ENCODE measurements at places on chromosomes 1 and 21.

- DNase-seq, result no peak
Measured at GRCh38 chr21:43866659-43867331, 1.8 kb downstream of the AGPAT3 start.

DNA sequence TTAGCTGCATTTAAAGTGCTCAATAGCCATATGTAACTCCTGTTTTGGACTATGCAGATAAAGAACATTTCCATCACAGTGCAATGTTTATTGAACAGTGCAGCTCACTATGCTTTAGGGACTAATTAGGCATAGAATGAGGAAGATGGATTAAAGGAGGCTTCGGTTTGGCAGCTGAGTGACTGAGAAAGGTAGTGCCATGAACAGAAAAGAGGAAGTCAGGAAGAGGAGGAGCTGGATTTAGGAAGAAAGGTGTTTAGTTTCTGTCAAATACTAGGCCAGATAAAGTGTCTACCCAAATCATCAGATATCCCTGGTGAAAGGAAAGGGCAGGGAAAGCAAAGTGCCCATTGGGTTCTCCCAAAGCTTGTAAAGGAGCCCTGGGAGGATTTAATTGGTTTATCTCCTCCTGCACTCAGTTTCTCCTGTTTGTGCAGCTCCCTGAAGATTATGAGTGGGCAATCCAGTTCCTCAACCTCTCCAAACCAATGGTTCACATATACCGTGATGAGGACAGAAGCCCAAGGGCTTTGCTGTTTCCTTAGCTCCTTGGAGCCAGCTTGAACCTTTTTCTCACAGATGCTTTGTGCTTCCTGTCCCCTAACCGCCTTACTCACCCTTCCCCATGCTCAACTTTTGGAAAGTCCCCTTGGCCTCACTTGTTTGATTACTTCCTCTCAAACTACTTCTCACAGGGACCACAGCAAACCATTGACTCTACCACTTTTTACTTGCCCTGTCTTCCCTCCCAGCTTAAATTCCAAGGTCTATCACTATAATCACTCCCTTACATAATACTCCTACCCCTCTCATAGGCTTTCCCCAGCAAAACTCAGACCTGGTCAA lies 3.5 kb upstream of the RAP1A start:
- DNase-seq, result no peak

- no peak for DNase-seq
Measured at GRCh38 chr1:89732206-89732605, 88.6 kb upstream of the LRRC8D start.

DNA sequence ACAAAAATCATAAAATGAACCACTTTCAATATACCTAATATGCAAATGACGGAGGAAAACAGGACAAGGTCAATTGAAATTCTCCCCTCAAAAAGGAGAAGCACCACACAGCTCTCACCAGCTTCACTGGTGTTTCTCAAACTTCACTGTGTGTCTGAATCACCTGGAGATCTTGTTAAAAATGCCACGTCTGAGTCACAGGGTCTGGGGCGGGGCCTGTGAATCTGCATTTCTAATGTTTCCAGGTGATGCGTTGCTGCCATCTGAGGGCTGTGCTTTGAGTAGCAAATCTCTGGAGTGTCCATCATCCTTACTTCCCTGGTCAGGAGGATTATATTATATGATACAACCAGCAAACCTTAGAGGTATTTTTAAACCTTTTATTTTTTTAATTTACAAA lies 9.0 kb downstream of the CLDN19 start:
- no peak for DNase-seq

- DNase-seq, result no peak
Measured at GRCh38 chr1:86430376-86430775, 6.4 kb downstream of the CLCA2 start.

DNA sequence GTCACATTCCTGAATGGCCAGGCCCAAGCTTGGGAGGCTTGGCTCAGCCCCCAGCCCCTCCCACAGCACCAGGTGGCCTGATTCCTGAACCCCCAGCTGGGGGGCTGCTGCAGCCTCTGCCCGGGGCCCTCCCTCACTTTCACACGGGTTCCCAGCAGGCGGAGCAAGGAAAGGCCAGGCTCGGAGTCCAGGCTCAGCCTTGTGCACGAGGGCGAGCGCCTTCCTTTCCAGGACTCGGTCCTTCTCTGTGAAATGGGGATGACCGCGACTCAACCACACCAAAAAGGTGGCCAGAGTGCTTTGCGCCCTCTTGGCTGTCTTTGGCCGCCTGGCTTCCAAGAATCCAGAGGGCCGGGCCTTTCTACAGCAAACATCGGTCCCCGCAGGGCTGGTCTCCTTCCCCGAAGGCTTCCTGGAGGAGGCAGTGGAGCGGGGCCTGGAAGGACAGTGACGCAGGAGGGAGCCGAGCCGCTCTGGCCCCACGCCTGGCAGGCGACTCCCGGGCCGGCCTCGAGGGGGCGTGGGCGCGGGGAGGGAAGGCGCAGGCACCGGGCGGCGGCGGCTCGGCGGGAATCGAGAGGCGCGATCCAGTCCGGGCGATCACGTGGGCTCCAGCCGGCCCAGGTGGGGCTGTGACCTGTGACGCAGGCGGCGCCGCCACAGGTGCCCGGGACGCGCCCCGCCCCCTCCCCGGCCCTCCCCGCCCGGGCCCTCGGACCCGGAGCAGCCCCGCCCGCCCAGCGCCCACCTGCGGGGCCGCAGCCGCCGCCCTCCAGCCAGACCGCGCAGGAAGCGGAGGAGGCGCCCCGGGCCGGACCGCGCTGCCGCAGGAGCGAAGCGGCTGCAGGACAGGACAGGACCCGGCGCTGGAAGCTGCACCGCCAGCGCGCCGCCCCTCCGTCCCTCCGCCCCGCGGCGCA lies at the start of gene ARHGEF16:
Gene ARHGEF16 (plus strand): TSS at position 775 of the 920 bp plus-strand sequence. CDS start 8,420 bp downstream, outside the sequence.
- no peak for DNase-seq

GRCh38 chr1:30449428-30450147 lies 273.8 kb downstream of the MATN1 start:
- no peak for DNase-seq

All from fibroblast of the conjunctiva (primary cell).